Stimulated activated CD4-positive, alpha-beta T cell treated with anti-CD3 and anti-CD28 coated beads, TNF-alpha, amount 100 ng/mL, for 1 hour (primary cell): ENCODE measurements at places on chromosomes 5 and 9.

DNA sequence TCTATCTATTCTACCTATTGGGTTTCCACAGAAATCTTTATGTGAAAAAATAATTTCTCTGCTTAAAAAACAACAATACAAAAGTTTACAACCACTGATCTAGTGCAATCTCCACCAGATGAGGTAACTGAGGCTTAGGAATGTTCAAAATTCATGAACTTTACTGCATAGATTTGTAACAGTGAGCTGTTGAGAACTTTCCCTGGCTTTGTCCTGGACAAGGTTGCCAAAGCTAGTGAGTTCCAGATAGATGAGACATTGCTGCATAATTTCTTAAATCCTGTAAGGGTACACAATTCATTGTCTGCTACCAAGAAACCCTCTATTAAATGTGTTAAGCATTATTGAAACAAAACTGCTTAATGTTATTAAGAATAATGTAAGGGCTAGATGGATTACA, 102.7 kb downstream of the OSMR start:
- no peak for DNase-seq

- DNase-seq = no peak
Observed at GRCh38 chr5:113043491-113043931, 66.9 kb downstream of the DCP2 start.

DNA sequence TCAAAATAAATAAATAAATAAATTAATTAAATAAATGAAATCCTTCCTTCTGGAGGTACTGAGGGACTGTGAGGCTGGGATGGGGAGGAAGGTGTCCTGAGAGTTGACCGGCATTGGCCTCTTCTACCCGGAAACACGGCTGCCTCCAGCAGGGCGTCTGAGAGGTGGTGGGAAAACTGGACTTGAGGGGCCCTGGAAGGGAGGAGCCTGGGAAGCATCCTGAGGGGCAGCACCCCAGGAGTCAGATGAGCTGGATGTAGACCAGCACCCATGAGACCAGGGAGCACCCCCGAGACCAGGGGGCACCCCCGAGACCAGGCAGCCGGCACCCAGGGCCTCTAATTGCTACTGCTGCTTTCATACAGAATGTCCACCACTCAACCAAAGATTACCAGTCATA, 8.8 kb upstream of the NSMF start:
- DNase-seq = no peak

- DNase-seq = no peak
Observed at GRCh38 chr5:38467353-38468040, 88.9 kb downstream of the LIFR start.

DNA sequence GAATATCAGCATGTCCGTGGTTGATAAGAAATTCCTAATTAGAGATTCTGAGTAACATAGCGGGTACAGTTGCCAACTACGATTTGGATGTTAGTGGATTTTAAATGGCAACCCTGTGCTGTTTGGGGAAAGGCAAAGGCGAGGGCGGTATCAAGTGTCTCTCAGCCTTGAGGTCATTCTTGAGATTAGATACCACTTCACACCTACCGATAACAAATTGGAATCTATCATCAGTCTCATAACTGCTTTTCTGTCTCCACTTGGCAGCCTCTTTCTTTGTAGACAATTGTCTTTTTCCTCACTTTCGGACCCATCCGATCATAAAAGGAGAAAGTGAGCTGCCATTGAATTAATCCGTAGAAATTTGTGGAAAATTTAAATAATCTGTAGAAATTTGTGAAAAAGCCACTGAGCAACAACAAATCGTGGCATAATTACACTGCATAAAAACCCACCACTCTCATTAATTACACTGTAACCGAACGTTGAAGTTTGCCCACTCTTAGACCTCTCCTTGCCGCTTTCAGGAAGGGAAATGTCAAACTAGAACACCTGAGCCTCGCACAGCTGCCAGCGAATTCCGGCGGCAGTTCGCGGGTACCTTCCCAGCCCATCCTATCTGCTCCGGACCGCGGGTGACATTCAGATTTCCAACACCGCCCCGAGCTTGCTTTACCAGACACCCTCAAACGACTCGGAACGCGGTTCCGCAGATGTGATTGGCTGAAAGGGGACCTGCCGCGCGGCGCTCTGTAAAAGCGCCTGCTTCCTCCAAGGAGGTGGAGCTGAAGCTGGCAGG, 849 bp upstream of the RGMB start:
- DNase-seq = peak; percentile 26

DNA sequence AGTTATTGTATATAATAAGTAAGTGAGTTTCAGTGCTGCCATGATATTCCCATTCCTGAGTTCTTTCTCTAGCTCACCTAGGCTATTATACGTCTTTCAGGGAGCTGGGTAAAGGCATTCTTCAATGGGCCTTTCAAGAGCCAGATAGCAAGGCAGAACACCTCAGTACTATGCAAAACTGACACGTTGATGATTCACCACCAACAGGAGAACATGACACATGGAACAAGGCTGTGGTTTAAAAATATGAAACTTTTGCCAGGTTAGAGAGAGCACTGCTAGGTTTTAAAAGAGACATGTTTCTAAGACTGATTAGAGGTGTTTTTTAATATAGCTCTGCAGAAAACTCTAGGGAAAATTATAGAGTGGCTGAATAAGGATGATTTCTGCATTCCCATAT, 95.9 kb downstream of the UGCG start:
- no peak for DNase-seq

- DNase-seq = peak; percentile 3
Observed at GRCh38 chr5:35003018-35003957, 44.5 kb downstream of the AGXT2 start.

DNA sequence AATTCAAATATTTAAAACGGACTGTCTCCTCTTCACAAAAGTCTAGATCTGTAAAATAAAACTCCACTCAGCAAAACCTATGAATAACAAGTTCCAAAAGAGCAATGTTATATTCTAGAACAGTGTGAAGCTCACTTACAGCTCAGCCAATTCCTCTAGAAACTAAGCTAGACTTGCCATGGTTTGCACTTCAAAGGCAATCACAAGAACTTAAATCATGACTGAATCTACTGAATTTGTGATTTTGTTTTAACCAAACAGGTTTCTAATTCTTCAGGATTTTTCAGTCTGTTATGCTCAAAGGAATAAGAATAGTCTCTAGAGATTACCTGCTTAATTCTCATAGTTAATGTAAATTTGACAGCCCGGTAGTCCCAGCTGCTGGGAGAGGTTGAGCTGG, 1.4 kb upstream of the PKD2L2 start:
- DNase-seq = no peak

DNA sequence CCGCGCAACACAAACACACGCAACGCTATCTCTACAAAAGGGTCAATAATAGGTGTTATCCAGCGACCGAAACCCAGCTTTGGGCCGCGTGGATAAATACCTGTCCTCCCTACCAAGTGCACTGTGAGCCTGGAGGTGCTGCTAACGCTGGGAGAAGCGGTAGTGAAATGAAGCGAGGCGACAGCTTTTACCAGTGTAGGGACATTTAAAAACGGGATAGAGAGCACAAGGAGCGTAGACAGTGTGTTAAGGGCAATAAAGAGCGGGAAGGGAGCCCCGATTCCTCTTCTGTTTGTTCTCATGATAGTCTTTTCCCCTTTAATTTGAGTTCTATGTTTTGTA, 421 bp upstream of the DEPDC1B start:
- no peak for DNase-seq

DNA sequence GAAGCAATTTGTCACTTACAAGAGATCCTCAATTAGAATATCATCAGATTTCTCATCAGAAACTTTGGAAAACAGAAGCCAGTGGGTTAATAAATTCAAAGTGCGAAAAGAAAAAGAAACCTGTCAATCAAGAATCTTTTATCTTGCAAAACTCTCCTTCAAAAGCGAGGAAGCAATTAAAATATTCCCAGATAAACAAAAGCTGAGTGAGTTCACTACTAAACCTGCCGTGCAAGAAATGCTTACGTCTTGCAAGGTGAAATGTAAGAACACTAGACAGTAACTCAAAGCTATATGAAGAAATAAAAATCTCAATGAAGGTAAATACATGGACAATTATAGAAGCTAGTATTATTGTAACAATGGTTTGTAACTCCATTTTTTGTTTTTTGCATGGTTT, 62.8 kb upstream of the IL33 start:
- DNase-seq = no peak

- DNase-seq = no peak
Observed at GRCh38 chr5:143715616-143716015, 96.3 kb upstream of the HMHB1 start.

GRCh38 chr9:9124616-9125015, 1325.0 kb upstream of the DMAC1 start:
- DNase-seq = no peak

DNA sequence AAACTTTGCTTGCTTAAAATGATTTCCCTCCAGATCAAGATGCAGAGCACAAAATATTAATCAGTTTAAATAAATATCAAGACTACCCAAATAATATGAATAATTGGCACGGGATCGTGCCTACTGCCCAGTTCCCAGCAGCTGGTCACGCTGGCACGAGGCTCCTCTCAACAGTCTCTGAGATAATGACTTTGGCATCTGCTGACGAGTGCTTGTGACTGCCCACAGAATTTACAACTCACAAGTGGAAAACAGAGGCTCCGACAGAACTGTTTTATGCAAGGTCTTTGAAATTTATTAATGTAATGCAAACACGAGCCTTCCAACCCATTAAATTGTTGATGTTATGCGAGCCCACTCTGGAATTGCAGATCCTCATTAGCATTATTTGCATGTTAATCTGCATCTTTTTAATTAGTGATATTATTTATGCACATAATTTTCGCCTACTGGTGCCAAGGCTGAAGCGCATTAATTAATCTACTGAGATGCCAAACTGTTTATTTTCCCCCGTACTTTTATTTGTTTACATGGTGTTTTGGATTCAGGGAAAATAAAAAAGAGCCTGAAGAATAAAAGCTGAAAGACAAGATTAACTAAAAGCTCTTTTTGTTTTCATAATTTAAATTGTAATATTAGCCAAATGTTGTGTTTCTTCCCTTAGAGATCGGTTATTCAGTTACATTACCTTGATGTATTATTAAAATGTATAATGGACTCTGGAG, 369.3 kb upstream of the IRX1 start:
- DNase-seq = no peak

- no peak for DNase-seq
Observed at GRCh38 chr9:133168432-133168831, 4.7 kb upstream of the GBGT1 start.

- DNase-seq = no peak
Observed at GRCh38 chr5:110346893-110347358, 379.5 kb downstream of the TMEM232 start.

DNA sequence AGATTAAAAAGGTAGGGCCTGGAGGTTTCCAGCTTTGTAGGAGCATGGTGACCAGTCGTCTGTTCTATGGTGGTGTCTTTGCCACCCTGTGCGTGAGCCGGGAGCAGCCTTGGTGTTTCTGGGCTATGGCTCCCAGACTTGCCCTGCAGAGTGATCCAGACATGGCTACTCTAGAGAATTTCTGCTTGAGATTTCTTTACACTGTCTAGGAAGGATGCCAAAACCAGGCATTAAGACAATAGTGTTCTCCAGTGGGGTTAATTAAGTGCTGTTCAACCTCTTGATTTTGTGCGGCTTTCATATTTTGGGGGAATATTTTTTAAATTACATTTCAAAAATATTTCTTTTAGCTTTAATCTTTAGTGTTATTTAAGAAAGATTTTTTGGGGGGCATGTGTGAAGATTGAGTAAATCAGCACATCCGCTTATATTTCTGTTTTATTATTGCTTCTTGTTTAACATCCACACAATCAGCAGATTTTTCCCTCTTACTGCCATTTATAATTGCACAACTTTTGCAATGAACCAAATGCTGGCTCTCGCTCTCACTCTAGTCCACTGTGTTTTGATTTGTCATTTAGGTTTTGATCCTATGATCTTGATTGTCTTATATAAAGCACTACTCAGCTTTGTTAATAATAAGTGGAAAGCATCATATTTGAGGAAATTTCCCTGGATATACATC, 110.5 kb downstream of the RASGRF2 start:
- no peak for DNase-seq

DNA sequence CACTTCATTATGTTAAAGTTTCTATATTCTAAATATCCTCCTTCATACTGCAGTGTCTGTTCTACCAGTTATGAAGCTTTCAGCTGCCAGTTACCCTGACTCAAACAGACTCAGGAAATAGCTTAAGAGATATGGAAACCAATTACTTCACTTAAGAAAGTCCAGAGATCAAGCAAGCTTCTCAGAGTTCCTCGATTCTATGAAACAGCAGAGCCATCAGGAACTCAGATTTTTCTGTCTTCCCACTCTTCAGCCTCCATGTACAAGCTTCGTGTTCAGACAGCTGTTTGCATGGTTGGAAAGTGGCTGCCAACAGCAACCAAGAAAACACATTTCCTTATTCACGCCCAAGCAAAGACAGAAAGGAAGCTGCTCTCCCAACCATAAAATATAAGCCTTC, 216.1 kb downstream of the ACTL7B start:
- no peak for DNase-seq

- DNase-seq = no peak
Observed at GRCh38 chr5:17620627-17621026, 10.4 kb downstream of the TAF11L12 start.

GRCh38 chr9:114033397-114034103, 44.5 kb downstream of the AMBP start:
- DNase-seq = no peak

- no peak for DNase-seq
Observed at GRCh38 chr9:86955042-86955441, 7.7 kb upstream of the GAS1 start.

GRCh38 chr9:123724211-123724796, 205.6 kb downstream of the DENND1A start:
- no peak for DNase-seq

- no peak for DNase-seq
Observed at GRCh38 chr9:114426046-114426948, 38.5 kb upstream of the AKNA start.

GRCh38 chr9:94825611-94825958, 99.1 kb downstream of the AOPEP start:
- no peak for DNase-seq
